ENCODE measurements at places on chromosomes 3 and 15.

DNA sequence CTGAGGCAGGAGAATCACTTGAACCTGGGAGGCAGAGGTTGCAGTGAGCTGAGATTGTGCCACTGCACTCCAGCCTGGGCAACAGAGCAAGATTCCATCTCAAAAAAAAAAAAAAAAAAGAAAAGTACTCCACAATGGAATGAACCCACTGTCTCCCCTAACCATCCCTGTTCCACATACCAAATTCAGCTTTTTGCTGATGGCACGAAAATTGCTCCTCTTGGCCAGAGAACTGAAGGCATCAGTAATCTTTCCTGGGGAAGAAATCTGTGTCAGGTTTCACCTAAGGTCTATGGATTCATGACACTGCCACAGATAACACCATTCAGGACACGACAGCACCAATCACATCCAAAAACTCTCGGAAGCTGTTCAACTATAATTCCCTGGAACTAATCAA lies 6.9 kb upstream of the PRC1 start:
- no peak for DNase-seq

DNA sequence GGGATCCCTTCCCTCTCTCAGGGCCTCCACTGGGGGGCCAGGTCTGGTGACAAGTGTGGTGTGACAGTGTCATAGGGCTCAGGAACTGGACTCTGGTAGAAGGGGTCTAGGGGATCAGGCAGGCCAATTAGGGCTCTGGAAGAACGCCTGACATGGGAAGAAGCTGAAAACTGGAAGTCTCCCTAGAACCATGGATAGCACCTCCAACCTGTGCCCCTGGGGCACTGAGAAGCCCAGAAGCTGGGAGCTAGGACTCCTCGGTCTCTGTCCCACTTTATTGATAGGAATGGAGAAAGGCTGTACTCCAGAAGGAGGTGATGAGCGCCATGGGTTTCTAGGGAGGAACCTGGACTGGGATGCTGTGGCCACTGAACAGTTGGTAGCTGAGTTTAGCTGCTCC lies 30.7 kb downstream of the INSYN1 start:
- no peak for DNase-seq

- no peak for DNase-seq
These were observed 5.2 kb downstream of the SETD5 start for GRCh38 chr3:9402410-9403228.

DNA sequence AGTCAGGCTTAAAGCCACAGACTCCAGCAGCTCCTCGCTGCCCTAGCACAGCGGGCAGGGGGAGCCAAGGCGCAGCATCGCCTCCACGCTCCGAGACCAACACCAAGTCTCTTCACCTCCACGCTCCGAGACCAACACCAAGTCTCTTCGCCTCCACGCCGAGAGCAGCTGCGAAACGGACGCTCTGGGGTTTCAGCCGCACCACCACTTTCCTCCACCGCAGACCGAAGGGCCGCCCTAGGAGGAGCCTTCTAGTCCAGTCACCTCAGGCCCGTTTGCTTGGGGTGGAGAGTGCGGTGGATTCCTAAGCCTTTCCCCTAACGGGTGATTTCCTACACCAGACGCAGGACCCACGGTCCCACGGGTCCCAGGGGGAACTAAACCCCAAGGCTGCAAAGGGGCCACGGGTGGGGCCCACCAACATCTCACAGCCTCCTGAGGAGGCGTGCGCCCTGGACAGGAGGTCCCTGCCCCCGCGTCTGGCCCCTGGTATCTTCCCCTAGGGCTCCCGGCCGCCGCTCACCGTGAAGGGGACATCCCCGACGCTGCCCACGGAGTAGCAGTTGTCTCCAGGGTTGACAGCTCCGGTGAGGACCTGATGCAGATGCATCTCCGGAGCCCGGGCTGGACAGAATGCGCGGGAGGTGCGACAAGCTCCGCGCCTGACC lies 501 bp downstream of the DMXL2 start:
- DNase-seq, result peak; percentile 63

DNA sequence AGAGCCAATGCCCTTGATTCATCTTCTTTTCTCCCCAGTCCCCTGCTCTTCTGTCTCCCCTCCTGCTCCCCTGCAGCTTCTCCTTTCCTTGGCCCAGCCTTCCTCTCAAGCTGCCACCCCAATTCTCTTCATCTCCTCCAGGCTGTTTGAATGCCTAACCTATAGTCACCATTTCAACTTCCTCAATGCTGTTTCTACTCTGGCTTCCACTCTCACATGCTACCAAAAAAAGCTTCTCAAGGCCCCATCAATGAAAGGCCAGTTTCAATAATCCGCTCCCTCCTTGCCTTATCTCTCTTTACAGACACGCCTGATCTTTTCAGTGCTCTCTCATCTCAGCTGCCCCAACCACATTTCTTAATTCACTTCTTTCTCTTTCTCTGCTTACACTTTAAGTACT lies 212.2 kb upstream of the GPR149 start:
- DNase-seq, result no peak

DNA sequence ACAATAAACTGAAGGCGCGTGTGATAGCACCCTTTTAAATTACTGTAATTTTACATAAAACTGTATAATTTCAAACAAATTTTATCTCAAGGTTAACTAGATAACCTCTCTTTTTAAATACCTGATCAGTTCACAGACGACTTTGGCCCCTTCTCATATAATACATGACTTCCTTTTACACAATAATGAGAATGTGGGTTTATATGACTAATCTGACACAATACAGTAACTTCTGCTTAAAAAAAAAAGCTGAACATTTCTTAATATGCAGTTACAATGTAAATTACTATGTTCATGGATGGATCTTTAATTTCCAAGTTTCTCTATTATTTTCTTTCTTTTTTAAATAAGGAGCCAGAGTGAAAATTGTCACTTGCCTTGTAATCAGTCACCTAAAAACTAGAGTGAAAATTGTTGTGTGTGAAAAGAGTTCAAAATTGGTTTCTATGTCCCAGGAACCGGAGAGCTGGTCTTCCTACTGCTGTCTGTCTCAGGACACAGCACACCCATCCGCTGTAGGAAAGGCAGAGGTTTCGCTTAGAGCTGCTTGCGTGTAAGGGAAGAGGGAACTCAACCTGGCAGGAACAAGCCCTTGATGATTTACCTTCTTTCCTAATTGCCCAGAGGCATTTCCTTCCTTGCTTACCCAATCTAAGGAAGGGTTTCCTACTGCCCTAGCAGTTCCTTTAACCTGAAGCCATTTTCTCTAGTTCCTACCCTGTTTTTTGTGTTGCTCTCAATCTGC lies 33.3 kb downstream of the PLD1 start:
- no peak for DNase-seq

GRCh38 chr15:70281811-70282307 lies 184.1 kb upstream of the TLE3 start:
- DNase-seq, result peak; percentile 50

DNA sequence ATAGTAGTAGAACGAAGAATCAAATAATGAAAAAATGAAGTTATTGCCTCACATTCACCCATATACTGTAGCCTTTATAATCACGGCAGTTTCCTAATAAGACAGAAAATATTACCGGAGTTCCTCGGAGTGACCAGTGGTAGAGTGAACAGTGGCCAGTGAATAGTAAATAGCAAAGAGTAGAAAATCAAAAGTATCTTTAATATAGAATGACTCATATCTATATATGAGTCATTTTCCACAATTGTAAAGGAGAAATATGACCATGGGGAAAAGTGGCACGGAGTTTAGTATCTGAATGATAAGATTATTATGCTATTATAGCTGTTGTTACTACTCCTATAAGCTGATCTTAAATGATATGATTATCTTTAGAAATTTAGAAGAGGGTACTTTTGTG lies 38.5 kb downstream of the ZBTB20 start:
- no peak for DNase-seq

DNA sequence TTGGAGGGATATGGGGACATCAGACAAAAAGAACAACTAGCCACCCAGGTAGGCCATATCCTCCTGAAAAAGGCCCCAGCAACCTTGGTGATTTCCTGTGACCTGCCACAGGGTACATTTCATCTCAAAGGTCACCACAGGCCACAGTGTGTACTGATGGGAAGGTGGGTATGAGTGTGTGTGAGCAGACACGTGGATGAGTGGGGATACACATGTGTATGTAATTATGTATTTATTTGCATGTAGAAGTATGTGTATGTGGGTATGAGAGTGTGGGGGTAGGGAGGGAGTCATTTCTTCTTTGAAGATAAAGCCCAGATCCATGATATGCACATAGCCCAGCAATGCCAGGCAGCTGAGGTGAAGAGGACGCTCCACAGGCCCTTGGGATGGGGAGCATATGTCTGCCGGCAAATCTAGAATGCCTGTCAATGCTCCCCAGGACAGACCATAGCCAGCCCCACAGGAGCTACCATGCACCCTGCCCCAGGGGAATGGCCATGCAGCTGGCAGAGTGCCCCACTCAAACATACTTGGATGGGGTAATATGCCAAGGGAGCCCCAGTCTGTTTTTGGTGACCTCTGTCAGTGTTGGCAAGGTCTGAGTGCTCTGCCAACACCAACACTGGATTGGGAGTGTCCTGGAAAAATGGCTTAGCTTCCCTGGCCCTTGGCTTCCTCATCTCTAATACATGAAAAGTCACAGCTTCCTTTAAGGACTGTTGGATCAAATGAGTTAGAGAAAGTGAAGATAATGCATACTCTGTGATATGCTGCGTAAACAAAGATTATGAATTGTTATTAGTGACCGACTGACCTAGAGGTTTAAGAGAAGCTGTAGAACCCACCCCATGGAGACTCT lies 42.4 kb downstream of the RAB6B start:
- no peak for DNase-seq
